ENCODE measurements at places on chromosomes 2 and 18.

GRCh38 chr18:75130591-75131328 lies 78.2 kb downstream of the PTGR3 start:
- no peak for DNase-seq

DNA sequence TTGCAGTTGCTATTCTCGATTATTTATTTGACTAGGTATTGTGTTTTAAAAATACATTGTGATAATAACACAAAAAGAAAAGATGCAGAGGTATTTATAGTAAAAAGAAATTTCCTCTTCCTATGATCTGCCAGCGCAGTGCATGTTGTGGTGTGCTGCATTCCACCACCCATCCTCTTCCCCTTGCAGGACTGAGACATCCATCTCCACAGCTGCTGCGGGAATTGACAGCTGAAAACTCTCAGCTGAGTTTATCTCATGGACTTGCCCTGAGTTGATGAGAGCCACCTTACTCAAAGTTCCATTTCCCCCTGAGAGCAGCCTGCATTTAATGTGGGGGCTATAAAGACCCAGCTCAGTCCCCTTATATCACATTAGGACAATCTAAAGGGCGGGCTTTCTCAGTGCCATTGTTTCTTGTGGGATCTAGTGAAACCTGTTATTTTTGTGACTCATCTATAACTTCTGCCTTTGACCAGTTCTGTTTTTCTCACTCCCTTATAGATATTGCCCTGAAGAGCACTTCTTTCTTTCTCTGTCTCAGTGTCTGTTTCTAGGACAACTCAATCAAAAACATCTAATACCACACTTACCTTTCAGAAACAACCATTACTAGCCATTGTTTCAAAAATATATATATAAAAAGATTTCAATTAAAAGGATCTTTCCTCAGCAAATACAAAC lies 698.5 kb downstream of the NR4A2 start:
- DNase-seq, result no peak

GRCh38 chr18:29882620-29883019 lies 1159.9 kb downstream of the DSC3 start:
- DNase-seq, result no peak

GRCh38 chr18:35933982-35934381 lies 38.5 kb upstream of the RMP24 start:
- no peak for DNase-seq

Measured in T-cell (primary cell).